ENCODE measurements at places on chromosomes 6 and 20.
A peak's percentile ranks its signal among the peaks of the same experiment; 100 is the strongest.

DNA sequence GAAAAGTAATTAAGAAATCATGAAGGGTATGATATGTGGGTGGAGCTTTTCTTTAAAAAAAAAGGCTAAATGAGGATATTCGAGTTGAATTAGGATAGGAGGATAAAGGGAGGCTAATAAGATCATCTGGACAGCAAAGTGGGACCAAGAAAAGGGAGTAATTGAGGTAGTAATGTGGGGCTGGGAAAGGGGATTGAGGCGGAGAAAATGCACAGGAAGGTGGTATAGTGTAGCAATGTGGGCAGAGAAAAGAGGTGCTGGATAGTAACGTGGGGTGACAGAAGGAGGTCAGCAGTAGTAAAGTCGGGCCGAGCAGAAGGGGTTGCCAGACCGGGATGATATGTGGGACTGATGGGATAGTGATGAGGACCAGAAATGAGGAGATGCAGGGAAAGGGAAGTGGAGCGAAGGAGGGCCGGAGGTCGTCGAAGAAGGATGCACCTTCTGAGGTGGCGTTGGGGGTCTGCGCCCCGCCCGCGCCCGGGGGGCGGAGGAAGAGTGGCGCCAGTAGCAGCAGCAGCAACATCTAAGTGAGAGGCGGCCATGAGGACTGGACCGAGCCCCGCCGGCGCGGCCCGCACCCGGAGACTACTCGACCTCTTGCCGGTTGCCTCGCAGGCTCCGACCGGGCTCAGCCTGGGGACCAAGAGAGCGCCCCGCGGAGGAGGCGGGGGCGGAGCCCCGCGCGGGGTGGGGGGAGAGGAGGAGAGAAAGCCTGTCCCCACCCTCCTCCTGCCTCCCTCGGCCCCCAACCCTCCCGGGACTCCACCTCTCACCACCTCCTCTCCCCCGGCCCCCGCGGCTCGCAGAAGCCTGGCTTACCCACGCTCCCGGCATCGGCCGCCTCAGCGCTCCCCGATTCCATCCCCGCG lies 887 bp downstream of the GABBR1 start:
- DNase-seq, result peak; percentile 60

DNA sequence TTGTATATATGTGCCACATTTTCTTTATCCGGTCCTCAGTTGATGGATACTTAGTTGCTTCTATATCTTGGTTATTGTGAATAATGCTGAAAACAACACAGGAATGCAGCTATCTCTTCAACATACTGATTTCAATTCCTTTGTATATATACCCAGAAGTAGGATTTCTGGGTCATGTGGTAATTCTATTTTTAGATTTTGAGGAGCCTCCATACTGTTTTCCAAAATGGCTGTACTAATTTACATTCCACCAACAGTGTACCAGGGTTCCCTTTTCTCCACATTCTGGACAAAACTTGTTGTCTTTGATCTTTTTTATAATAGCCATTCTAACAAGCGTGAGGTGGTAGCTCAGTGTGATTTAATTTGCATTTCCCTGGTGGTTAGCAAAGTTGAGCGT lies 1.6 kb downstream of the SIRT5 start:
- no peak for DNase-seq

DNA sequence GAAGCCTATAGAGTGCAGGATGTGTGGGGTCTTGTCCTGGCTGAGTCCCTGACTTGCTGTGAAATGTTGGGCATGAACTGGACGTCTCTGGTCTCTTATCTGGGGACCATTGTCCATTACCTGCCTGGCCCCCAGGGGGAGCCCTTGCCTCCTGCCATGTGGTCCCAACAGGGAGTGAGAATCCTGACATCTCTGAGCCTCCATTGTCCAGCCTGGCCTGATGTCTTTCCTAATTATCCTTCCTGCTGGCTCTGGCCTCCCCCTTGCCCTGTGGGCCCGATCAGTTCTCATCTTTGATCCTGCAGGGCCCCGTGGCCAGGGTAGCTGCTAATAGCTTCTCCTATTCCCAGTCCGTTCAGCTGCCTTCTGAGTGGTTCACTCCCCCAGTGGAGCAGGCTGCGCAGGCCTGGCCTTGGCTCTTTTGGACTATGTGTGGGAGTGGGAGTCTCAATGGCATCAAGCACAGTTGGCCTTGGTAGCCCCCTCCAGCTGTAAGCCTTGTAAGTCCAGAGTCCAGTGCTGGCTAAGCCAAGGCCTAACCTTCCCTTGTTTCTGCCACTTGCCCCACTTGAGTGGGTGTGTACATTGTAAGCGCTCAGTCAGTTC lies 77.9 kb upstream of the RALY start:
- peak; percentile 63 for DNase-seq

GRCh38 chr6:97919631-97920030 lies 636.6 kb upstream of the MMS22L start:
- DNase-seq, result no peak

DNA sequence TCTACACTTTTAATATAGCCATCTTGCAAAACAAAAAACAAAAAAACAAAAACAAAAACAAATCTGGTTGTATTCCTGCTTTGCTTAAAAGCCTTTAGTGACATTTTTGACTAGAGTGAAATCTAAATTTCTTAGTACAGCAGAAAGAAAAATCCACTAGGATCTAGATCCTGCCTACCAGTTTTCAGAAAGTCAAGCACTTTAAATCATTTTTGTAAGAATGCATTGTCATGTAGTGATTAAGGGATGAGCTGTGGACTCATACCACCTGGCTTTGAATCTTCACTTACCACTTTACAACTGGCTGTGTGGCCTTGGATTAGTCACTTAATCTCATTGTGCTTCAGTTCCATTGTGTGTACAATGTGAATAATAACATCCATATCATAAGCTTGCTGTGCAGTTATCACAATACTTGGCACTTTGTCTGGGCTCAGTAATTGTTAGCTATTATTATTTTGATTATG lies 4.0 kb downstream of the MKKS start:
- DNase-seq, result no peak

DNA sequence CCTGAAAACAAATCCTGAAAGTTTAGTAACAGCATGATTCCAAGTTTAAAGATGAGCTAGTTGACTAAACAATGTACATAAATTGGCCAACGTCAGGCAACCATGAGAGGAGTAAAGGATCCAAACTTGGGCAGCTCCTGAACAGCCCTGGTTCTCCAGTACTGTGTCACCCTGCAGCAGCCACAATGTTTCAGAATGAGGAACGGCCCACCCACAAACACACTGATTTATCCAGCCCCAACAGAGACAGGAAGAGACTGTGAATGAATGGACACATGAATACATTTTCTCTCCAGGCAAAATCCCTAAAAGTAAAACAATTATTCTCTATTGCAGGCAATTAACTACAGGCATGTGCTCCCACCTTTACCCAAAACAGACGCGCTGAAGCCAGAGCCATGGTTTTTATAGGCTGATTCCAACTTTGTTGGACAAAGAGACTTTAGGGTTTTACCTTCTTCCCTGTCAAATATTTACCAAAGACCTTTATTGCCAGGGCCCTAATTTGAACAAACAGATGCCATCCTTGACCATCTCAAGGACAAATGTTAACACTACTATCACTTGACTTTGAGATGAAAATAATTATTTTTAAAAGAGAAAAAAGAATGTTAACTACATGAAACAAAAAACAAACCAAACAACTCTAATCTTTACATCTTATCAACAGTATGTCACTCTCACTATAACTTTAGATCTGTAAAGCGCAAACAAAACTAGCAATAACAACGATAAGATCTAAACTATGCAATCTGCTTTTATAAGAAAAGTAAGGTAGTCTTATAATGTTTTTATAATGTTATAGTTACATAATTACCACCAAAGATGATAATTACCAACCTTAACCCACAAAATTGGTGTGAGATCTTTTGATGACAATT lies 22.9 kb downstream of the CNKSR3 start:
- DNase-seq, result no peak

GRCh38 chr6:150211700-150212511 lies 69.1 kb downstream of the PPP1R14C start:
- no peak for DNase-seq

DNA sequence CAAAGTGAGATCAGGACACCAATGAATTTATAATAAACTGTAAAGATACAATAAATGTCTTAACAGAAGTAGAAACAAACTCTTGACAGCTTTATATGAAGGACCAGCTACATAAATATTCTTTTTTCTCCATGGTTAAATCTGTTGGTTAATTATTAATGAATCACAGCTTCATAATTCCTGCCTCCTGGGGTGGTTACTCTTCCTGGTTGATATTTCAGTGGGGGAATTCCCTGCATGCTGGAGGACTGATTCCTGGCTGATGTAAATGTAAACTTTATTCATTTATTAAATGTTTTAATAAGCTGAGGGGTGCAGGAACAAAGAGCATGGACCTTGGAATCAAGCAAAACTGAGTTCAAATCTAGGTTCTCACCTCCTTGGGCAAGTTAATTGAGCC lies 16.2 kb upstream of the RCAN2 start:
- DNase-seq, result no peak

DNA sequence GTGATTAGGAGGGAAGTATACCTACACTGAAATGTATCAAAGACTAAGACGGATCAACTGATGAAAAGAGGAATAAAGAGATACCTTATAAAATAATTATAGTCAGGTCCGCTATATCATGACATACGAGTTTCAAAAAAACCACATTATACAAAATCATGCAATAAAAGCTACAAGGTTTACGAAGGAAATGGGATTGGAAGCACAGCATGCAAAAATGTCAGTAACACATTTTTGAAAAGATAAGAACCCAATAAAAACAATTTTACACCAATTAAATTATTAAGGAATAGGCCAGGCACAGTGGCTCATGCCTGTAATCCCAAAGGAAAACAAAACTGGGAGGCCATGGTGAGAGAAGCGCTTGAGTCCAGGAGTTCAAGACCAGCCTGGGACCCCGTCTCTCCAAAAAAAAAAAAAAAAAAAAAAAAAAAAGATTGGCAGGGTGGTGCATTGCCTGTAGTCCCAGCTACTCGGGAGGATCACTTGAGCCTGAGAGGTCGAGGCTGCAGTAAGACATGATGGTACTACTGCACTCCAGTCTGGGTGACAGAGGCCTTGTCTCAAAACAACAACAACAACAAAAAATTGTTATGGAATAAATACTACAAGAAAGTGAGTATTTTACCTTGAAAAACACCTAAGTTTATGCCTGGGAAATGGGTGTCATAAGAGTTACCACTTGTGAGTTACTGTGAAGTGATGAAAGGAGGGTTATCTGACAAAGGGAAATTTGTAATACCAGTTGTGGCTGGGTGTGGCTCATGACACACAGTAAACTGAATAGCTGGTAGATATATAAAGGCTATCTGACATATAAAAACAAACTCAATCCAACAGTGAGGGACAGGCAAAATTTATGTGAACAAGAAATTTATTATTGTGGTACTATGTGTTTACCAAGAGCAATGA lies 45.2 kb downstream of the RANBP9 start:
- DNase-seq, result peak; percentile 77

- no peak for DNase-seq
These were observed 1.4 kb downstream of the STMN3 start for GRCh38 chr20:63651942-63652191.

DNA sequence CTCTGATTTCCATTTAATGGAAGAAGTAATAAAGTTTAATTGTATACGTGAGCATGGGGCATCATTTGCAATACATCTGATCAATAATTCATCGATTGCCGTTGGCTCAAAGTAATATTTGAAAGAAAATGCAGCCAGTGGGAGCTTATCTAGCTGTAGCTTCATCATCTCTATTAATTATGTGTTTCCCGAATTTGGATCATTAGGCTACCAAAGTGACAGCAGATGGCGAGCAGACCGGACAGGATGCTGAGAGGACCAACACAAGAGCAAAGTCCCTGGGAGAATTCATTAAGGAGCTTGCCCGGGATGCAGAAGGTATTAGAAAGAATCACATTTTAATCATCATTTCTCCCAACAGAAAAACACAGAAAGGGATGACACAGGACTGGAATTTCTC lies 327.1 kb downstream of the ARHGAP18 start:
- DNase-seq, result no peak

- no peak for DNase-seq
These were observed 811.3 kb downstream of the DHX35 start for GRCh38 chr20:39773380-39774000.

All from hematopoietic multipotent progenitor cell treated with erythropoietin and hydrocortisone succinate and interleukin-3 and kit ligand, for 4 days (in vitro differentiated cells).